ENCODE measurements at places on chromosomes 6 and 20.

DNA sequence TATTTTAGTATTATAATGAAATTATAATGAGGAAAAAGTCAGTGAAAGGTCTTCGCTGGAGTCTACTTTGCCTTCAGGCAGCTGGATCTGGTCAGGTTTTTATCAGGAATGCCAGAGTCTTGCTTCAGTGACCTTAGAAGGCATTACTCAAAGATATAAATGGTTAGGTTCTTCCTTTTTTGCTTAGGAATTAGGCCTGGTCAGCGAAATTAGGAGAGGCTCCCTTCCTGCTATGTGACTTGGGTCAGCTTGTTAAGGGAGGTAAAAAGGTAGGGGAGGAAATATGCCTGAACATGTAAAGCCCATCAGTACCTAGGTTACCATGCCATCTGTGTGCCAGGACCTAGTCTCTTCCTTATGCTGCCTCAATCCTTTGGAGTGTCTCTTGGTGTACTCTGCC lies 115.1 kb downstream of the OTOR start:
- H3K4me3 ChIP-seq, result no peak overlapping the region
- no peak overlapping the region for H3K27ac ChIP-seq
- no peak for DNase-seq
- H3K27me3 ChIP-seq, result peaks cover 6% of the 10 kb centered on the region
- H3K36me3 ChIP-seq, result no peaks in the 10 kb centered on the region

- H3K4me1 ChIP-seq, result peaks cover 12% of the 10 kb centered on the region
- peaks cover 2% of the 10 kb centered on the region for H3K36me3 ChIP-seq
- H3K4me3 ChIP-seq, result no peak overlapping the region
- peak overlapping the region; percentile 6 for H3K27ac ChIP-seq
- H3K27me3 ChIP-seq, result no peaks in the 10 kb centered on the region
These were observed 70.9 kb downstream of the ATP9A start for GRCh38 chr20:51697096-51697826.

- peak overlapping the region; percentile 3 for H3K27ac ChIP-seq
- DNase-seq, result no peak
- H3K4me1 ChIP-seq, result peaks cover 1% of the 10 kb centered on the region
- no peaks in the 10 kb centered on the region for H3K36me3 ChIP-seq
- no peak overlapping the region for H3K4me3 ChIP-seq
- peaks cover 55% of the 10 kb centered on the region for H3K27me3 ChIP-seq
These were observed 220.0 kb downstream of the ANKRD60 start for GRCh38 chr20:58008413-58008812.

DNA sequence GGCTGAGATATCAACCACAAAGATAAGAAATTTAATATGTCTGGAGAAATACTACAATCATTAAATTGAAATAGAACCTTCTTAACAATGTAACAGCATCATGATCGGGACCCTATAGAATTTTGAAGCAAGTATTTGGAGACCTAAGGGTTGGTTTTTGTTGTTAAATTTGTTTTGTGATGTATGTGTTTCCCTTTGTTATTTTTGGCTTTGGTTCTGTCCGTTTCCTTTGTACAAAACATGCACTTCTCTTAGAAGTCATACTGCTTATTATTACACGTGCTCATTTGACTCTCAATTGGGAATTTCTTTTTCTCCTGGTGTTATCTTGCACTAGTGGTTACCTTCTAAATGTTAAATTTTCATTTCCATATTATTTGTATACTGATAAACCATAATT lies 4.0 kb upstream of the PLN start:
- no peaks in the 10 kb centered on the region for H3K36me3 ChIP-seq
- H3K4me3 ChIP-seq, result no peak overlapping the region
- DNase-seq, result no peak
- H3K27ac ChIP-seq, result no peak overlapping the region
- H3K27me3 ChIP-seq, result no peaks in the 10 kb centered on the region

DNA sequence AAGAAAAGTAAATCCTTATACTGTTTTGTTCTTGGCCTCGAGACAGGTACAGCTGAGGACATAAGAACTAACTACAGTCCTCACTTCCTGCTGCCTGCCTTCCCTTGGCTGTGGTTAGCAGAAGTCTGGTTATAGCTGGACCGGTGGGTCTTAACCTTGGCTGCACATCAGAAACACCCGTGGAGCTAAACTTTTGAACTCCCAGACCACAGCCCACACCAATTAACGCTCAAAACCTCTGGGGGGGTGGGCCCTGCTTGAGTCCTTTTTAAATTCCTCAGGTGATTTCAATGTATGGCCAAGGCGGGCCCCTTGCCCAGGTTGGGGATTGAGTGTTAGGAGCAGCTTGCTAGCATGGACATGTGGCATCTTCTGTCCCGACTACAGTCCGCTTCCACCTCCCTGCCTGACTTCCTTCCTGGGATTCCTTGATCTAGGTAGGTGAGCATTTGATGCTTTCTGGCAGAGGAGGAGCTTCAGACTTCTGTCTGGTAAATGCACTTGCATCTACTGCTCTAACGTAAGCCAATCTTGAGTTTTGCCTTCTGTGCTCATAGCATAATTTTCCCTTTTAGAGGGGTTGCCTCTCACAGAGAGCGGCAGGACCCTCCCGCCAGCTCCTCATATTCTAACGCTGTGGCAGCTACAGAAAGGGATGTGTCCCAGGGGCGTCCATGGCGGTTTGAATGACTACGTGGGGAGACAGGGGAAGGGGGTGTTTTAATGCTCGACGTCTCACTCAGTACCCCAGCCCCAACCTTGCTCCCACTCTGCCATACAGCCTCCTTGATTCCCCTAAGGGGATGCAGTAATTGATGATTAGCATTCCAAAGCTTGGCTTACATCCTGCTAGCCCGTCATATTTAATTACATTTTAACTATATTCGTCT lies 390.1 kb downstream of the ZFAND3 start:
- no peak for DNase-seq
- no peaks in the 10 kb centered on the region for H3K27me3 ChIP-seq
- H3K36me3 ChIP-seq, result peaks cover 4% of the 10 kb centered on the region
- peak overlapping the region; percentile 50 for H3K27ac ChIP-seq
- peaks cover 15% of the 10 kb centered on the region for H3K4me1 ChIP-seq
- H3K4me3 ChIP-seq, result no peak overlapping the region

GRCh38 chr6:105781248-105781647 lies 304.9 kb upstream of the PRDM1 start:
- H3K4me1 ChIP-seq, result peaks cover 6% of the 10 kb centered on the region
- no peak overlapping the region for H3K4me3 ChIP-seq
- no peaks in the 10 kb centered on the region for H3K36me3 ChIP-seq
- H3K27me3 ChIP-seq, result no peaks in the 10 kb centered on the region
- no peak for DNase-seq

DNA sequence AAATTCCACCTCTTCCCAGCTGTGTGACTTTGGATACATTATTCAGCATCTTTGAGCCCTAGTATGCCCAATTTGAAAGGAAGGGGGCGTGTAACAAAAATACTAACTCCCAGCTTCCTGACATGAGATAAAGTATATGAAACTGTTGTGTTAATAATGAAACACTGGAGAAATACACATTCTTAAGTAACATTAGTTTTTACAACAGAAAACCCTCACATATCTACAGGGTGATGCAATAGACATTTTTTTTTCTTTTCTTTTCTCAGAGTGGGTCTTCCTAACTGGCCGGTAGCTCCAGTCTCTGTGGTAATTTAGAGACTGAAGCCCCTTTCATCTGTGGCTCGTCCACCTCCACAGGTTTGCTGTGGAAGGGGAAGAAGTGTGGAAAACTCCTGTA lies 79.5 kb downstream of the CD83 start:
- H3K27me3 ChIP-seq, result peaks cover 19% of the 10 kb centered on the region
- H3K4me3 ChIP-seq, result no peak overlapping the region
- H3K27ac ChIP-seq, result no peak overlapping the region
- no peaks in the 10 kb centered on the region for H3K4me1 ChIP-seq

- H3K27me3 ChIP-seq, result peaks cover 14% of the 10 kb centered on the region
- H3K4me3 ChIP-seq, result no peak overlapping the region
- H3K36me3 ChIP-seq, result no peaks in the 10 kb centered on the region
- no peaks in the 10 kb centered on the region for H3K4me1 ChIP-seq
- no peak for DNase-seq
These were observed 89.3 kb downstream of the HAO1 start for GRCh38 chr20:7850775-7851490.

DNA sequence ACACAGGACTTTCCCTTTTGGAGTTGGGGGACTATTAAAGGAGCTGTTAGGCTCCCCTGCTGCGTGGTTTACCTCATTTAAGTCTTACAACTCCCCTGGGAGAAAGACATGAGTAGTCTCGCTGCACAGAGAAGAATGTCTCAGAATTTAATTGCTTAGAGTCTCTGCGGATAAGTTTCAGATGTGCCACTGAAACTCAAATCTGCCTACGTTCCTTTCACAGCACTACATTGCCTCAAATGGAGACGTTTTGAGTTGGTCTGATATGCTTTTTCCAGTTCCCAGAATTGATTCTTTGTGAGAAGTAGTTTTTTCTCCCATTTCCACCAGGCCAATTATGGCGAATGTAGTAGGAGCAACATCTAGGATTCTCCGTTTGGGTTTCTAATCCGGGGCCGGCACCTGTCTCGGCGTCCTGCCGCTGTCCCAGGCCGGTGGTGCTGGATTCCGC lies 532 bp upstream of the SLC35F1 start:
- H3K4me3 ChIP-seq, result peak overlapping the region; percentile 74
- peaks cover 62% of the 10 kb centered on the region for H3K27me3 ChIP-seq
- no peaks in the 10 kb centered on the region for H3K36me3 ChIP-seq
- no peak for DNase-seq
- H3K27ac ChIP-seq, result no peak overlapping the region

GRCh38 chr6:160331753-160332152 lies 16.4 kb upstream of the SLC22A3 start:
- H3K4me1 ChIP-seq, result no peaks in the 10 kb centered on the region
- no peak for DNase-seq
- no peaks in the 10 kb centered on the region for H3K36me3 ChIP-seq
- H3K4me3 ChIP-seq, result no peak overlapping the region
- no peak overlapping the region for H3K27ac ChIP-seq

DNA sequence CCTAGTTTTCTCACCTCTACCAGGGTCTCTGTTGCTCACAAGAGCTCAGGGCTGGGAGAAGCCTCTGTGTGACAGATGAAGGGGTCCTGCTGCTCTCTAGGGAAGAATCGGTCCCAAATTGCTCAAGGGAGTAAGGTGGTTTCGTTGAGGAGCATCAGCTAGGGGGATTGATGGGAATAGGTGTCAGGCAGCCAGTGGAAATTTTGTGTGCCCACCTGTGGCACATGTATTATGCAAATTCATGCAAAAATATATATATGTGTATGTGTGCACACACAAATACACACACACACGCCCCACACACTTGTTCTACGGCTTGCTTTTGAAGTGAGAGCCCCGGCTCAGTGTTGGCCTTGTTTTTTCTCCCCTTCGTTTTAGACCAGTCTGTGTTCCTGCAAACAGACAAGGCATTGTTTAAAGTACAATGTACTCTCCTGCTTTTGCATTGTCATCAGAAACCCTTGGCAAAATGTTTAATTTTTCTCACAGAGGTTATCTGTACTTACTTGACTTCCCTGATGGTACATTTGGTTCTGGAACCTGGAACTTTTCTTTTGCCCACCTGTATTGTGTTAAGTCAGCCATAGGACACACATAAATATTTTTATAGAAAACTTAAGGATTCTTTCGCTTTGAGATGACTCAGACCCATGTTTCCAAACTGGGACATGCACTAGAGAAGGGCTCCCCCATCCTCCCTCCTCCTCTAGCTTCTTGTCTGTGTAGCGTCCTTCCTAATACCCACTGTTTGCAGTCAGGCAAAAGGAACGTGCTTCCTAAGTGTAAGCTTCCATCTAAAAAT lies 26.7 kb downstream of the FOXO3 start:
- H3K27me3 ChIP-seq, result no peaks in the 10 kb centered on the region
- H3K27ac ChIP-seq, result peak overlapping the region; percentile 79
- no peak overlapping the region for H3K4me3 ChIP-seq
- H3K4me1 ChIP-seq, result peaks cover 73% of the 10 kb centered on the region

- peaks cover 13% of the 10 kb centered on the region for H3K27me3 ChIP-seq
- DNase-seq, result no peak
- no peaks in the 10 kb centered on the region for H3K36me3 ChIP-seq
- H3K4me3 ChIP-seq, result no peak overlapping the region
- no peaks in the 10 kb centered on the region for H3K4me1 ChIP-seq
- H3K27ac ChIP-seq, result no peak overlapping the region
These were observed 9.5 kb downstream of the DAAM2 start for GRCh38 chr6:39801456-39802251.

- H3K27me3 ChIP-seq, result peaks cover 5% of the 10 kb centered on the region
- no peak for DNase-seq
- no peaks in the 10 kb centered on the region for H3K36me3 ChIP-seq
- H3K4me3 ChIP-seq, result no peak overlapping the region
- no peak overlapping the region for H3K27ac ChIP-seq
These were observed 18.5 kb downstream of the GRM1 start for GRCh38 chr6:146047371-146047770.

DNA sequence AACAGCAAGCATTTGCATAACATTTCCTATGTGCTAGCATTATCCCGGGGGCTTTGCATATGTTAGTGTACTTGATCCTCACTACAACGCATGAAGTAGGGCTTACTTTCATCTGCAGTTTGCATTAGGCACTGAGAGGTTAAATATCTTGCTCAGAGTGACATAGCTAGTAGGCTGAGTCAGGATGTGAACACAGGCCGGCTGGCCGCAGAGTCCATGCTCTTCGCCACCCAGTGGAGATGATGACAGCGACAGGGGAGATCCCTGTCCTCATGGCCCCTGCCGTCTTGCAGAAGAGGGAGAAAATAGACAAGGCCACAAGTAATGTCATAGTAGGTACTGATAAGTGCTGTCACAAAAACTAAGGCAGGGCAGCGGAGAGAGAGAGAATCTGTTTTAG lies 46.9 kb downstream of the LYRM4 start:
- H3K36me3 ChIP-seq, result no peaks in the 10 kb centered on the region
- H3K27me3 ChIP-seq, result no peaks in the 10 kb centered on the region
- no peak for DNase-seq
- H3K27ac ChIP-seq, result no peak overlapping the region

DNA sequence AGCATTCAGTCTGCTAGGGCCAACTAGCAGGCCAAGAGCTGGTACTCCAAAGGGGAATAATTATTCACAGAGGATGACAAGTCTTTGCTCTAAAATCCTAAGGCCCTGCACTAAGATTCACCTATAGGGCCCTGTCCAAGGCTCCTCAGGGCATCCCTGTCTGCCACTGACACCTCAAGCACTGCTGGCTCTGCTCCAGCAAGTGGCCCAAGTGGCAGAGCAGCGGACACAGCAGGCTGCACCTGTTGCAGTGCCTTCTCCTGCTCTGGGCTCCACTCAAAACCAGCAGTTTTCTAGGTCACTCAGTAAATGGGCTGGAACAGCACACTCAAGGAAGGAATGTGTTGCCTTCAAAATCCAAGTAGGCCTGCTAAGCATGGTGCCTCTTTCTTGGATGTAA lies 36.4 kb upstream of the SMOC2 start:
- H3K4me1 ChIP-seq, result no peaks in the 10 kb centered on the region
- no peak overlapping the region for H3K27ac ChIP-seq
- H3K4me3 ChIP-seq, result no peak overlapping the region
- H3K27me3 ChIP-seq, result peaks cover 14% of the 10 kb centered on the region
- H3K36me3 ChIP-seq, result no peaks in the 10 kb centered on the region

DNA sequence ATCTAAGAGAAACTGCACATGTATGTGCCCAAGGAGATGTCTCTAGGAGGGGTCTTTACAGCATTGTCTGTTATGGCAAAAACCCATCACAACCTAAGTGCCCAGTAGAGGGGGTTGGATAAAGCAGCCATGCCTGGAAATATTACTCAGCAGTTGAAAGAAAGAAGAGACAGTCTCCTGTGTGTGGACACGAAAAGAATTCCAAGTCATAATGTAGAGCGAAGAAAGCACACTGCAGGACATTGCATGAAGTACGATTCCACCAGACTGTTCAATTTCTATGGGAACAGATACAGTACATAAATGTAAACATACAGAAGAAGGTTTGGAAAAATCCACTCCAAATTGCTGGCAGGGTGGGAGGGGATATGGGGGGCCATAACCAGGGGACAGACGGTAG lies 7.3 kb upstream of the TGM2 start:
- H3K4me1 ChIP-seq, result peaks cover 3% of the 10 kb centered on the region
- DNase-seq, result no peak
- peaks cover 18% of the 10 kb centered on the region for H3K27me3 ChIP-seq
- no peaks in the 10 kb centered on the region for H3K36me3 ChIP-seq
- H3K27ac ChIP-seq, result no peak overlapping the region
- H3K4me3 ChIP-seq, result no peak overlapping the region
